Right forelimb (tissue), 1 donor: ENCODE measurements at places on chromosomes 7 and 10.

DNA sequence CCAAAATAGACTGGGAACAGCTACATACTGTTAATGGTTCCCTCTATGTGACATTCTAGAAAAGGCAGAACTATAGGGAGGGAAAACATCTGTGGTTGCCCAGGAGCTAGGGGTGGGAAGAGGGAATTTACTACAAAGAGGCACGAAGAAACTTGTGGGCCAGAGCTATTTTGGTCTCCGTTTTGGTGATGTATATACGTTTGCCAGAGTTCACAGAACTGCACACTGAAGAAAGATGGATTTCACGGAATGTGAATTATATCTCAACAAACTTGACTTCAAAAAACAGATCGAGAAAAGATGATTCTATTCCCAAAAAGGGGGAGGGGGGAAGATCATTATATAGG, 386 bp upstream of the AS3MT start:
- no peak for DNase-seq

DNA sequence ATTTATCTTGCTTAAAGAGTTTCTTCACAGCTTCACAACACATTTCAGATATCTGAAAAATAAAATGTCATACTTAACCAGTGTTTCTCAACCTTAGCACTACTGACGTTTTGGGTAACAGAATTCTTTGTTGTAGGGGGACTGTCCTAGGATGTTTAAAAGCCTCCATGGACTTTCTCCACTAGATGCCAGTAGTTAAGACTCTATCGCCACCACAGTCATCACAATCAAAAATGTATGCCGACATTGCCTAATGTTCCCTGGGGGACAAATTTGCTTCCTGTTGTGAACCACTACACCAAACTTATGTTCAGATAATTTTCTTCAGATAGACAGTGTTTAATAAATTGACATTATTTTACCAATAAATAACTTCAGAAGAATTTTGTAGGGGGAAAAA, 13.4 kb downstream of the NOC3L start:
- DNase-seq, result no peak

- no peak for DNase-seq
Observed at GRCh38 chr10:128850647-128851046, 616.4 kb upstream of the MGMT start.

DNA sequence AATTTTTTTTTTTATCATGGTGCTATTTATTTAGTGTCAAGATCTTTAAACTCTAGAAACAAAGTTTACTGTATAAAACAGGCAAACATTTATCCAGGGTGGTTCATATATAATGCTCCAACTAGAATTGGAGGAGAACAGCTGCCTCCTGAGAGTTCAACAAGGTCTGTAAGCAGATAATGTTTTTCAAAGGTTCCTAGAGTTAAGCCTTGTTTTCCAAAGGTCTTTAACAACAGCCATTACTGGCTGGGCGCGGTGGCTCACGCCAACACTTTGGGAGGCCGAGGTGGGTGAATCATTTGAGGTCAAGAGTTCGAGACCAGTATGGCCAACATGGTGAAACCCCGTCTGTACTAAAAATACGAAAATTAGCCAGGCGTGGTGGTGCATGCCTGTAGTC, 316.7 kb downstream of the CCDC3 start:
- DNase-seq, result no peak

DNA sequence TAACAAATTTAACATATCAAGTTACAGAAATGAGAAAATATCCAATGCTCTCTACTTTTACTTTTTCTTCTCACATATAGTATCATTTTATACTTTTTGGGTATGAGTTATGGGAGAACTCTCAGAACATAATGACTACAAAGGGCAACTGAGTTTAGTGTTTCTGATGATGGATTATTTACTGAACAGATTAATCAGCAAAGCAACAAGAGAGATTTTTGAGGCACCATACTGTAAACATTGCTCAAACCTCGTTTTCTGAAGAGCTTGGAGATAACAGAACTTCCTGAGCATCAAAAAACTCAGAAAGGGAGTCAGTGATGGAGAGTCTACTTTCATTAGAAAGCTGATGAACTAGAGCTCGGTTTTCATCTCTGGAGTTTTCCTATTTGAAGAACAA, 84.8 kb upstream of the GSDME start:
- DNase-seq, result no peak

- DNase-seq, result no peak
Observed at GRCh38 chr7:33040803-33041516, 21.6 kb downstream of the NT5C3A start.

DNA sequence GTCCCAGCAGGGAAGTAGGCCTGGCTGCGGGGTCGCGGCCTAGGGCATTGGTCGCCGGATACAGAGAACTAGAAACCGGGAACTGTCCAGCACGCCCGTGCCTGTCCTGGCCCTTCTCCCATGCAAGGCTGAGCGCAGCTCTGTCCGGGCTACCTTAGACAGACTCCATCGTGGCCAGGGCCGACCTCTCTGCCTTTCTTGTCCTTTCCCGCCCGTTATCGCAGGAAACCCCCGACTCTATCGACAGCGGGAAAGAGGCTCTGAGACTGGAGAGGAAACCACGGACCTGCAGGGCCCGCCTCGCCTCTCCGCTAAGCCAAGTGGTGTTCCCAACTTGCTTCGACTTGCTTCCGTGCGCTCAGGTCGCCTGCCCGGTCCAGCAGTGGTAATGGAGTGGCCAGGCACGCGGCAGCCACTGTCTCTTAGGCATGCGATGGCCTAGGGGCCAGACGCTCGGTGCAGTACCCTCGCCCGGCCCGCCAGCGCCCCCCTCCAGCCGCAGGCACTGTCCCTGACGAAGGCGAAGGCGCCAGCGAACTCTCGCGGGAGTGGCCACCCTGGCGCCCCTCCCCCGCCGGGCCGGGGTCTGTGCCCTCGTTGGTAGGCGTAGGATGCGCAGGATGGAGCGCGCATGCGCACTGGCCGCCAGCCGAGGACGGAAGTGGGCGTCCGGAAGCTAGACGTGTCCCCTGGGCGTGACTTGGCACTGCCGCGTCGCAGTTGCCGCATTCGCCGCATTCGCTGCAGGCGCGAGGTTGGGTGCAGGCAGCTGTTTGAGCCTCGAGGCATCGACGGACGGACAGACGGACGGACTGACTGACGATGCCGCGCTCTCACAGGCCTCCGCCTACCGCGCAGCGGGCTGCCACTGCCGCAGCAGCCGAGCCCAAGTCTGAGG, 54.4 kb downstream of the MCMBP start:
- DNase-seq, result peak; percentile 88

DNA sequence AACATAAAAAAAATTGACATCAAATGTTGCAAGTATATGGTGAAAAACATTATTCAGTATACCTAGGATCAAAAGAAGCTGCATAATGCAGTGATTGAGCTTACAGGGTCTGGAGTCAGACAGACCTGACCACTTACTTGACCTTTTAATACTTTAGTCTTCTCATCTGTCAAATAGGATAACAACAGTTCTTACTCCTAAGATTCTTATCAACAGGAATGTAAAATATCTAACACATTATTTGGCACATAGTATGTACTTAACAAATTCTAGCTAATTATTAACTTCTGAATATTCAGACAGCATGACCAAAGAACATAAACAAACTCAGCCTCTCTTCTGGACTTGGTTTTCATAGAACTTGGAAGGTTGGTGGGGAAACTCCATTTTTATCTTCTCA, 45.6 kb upstream of the PIP4K2A start:
- no peak for DNase-seq

GRCh38 chr7:47428052-47428767, 153.7 kb downstream of the TNS3 start:
- DNase-seq, result no peak

DNA sequence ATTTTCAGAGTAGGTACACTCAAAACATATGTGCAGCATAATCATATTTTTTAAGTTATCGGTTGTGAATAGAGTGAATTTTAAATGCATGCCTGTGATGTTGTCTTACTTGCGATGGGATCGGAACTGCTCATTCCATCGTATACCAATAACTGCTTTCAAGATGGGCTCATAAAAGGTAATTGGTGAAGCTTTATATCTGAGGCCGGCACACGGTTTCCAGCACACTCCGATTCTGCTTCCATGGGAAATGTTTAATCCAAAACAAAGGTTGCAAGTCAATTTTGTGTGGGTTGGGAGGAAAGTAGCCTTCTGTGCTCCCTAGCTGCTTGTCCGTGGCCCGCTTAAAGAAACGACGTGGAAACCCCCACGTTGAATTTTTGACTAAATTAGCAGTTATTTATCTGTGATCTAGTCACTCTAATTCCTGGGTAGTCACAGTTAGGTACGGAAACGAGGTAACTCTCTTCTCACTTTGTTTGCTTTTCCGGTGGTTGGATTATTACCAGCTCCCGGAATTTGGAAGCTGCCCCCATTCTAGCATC, 10.1 kb upstream of the CELF2 start:
- DNase-seq, result no peak

DNA sequence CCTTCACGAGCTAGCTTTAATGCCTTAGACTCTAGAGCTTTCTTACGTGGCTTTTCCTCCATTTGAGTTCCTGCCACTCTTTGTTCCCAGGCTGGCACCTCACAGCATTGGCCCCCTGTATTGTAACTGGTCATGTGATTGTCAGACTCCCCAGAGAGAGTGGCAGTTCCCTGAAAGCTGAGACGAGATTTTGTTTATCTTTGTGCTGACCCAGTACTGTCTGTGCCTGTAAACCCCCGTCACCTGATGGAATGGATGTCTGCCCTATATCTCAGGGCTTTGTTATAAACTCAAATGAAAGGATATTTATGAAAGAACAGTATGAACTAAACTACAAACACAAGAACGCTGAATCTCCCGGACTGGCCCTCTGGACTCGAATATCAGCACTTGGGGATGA, 13.0 kb downstream of the NOBOX start:
- DNase-seq, result no peak

- DNase-seq, result no peak
Observed at GRCh38 chr7:135731-136645, 56.4 kb upstream of the FAM20C start.

GRCh38 chr10:11424456-11425295, 186.8 kb downstream of the USP6NL start:
- peak; percentile 56 for DNase-seq

- peak; percentile 58 for DNase-seq
Observed at GRCh38 chr10:74207691-74208480, 56.9 kb downstream of the ADK start.

DNA sequence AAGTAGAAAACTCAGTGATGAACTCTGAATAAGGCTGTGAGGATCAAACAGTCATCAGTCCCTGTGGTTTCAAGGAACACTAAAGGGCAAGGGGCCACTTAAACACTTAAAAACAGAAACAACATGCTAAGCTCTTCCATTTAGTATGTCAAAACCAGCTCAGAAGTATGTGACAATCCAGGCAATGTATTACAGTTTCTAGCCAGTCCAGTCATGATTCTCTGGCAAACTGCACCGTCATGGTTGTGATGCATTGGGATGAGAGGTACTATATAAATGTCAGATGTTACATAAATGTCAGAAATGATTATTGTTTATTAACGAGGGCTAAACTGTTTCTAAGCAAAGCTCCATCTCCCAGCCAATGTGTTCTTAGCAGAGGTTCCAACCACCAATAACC, 4.7 kb upstream of the CREB5 start:
- DNase-seq, result no peak

DNA sequence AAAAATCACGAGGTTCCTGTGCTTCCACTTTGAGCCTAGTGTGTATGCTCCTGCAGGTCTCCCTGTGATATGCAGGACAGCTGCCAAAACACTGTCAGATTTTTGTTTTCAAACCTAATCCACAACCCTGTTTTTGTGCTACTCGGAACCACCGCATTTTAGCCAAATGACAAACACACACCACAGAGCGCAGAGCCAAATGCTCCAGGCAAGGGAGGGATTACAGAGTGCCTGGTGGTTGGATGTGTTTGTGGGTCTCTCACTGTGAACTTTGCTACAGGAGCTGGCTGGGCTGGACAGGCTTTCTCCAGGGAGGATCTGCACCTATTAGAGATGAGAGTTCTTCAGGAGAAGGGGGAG, 5.7 kb upstream of the RBM28 start:
- DNase-seq, result no peak

DNA sequence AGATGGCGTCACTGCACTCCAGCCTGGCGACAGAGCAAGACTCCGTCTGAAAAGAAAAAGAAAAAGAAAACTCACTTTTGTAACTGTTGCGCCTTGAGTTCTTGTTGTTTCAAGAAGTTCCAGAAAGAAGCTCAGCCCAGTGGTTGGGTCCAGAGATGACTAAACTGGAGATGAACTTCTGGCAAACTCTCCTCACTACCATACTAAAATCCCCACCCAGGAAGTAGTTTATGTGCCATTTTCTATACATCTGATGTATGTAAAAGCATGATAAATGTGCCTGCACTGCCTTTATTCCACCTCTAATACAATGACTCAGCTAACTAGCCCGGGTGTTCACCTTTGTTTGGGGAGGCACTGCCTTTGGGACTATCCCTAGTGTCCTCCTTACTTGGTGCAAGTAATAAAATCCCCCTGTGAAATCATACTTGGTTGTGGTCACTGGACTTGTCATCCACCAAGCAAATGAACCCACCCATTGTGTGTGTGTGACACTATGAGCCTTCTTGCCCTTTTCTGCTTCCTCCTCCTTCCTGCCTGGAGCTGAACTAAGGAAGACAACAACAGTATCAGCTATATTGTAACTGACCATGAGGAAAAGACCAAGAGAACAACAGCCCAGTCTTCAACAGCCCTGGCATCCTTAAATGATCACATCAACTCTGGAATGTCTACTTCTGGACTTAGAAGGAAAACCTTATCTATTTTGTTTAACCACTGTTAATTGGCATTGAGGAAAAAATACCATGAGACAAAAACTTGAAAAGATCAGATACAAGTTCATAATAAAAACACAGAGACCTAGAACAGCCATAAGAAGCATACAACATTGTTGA, 33.6 kb downstream of the JMJD1C start:
- no peak for DNase-seq

- DNase-seq, result no peak
Observed at GRCh38 chr10:856416-857157, 74.9 kb downstream of the LARP4B start.

GRCh38 chr10:131184503-131184902, 127.0 kb downstream of the TCERG1L start:
- no peak for DNase-seq

DNA sequence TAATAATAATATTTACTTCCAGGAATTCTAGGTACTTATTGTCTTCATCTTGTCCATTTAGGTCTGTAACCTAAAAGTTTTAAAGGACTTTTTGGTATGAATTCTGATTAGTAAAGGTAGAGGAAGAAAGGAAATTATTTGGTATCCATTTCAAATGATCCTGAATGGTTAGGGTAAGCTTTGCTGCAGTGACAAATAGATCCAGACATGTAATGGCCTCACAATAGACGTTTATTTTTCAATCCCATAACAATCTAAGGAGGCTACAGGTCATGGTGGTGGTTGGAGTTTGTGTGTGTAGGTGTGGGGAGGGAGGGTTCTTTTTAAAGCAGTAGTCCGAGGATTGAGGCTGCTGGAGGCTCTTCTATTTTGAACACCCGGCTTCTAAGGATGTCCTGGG, 5.3 kb downstream of the FBH1 start:
- DNase-seq, result no peak

DNA sequence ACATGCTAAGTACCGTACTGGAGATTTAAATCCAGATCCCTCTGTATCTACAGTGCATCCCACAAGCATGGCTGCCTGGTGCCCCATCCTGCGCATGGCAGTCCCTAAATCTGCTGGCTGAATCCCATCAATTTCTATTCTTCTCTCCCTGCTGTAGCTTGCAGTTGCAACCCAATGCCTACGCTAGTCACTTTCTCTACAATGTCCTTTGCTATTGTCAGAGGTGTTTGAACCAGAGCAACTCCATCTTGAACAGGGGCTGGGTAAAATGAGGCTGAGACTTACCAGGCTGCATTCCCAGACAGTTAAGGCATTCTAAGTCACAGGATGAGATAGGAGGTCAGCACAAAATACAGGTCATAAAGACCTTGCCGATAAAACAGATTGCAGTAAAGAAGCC, 461.2 kb downstream of the PLXNA4 start:
- no peak for DNase-seq

- peak; percentile 28 for DNase-seq
Observed at GRCh38 chr10:48517911-48518811, 86.7 kb downstream of the ARHGAP22 start.
